Activated naive CD8-positive, alpha-beta T cell treated with anti-CD3 and anti-CD28 coated beads, Interleukin-2, amount 10 ng/mL, durations not matched to agents 7 days and 5 days (primary cell): ENCODE measurements at places on chromosomes 11 and 22. TPM values are rescaled to one million over a fixed set of nuclear protein-coding genes. Genes with fewer than 3 reads are reported as not detected.

Gene MMP12
- not detected for total RNA-seq

- H3K27ac ChIP-seq, result no peak overlapping the region
- no peaks in the 10 kb centered on the region for H3K4me1 ChIP-seq
- peaks cover 37% of the 10 kb centered on the region for H3K27me3 ChIP-seq
These were observed 31.9 kb upstream of the IGLL5 start for GRCh38 chr22:22855617-22856308.

DNA sequence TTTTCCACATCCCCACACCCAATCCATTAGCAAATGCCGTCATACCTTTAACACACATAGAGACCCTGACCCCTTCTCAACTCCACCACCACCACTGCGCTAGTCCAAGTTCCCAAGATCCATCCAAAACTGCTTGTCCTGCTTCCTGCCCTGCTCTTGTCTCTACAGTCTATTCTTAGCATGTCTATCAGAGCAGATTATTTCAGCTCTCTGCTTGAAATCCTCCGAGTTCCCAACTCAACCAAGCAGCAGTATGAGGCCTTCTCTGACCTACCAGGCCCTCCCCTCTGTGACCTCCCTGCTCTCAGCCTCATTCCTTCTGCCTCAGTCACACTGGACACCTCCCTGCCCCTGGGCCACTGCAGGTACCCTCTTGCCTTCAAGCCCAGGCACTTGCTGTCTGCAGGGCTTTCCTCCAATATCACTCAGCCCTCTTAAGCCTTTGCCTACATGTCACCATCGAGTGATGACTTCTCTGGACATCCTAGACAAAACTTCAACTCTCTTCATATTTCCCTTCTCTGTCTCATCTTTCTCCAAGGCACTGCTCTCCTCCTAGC, 134.6 kb downstream of the SPATA19 start:
- H3K4me1 ChIP-seq, result no peaks in the 10 kb centered on the region
- peaks cover 6% of the 10 kb centered on the region for H3K27me3 ChIP-seq
- H3K4me3 ChIP-seq, result no peak overlapping the region
- H3K27ac ChIP-seq, result no peak overlapping the region
- no peaks in the 10 kb centered on the region for H3K36me3 ChIP-seq

DNA sequence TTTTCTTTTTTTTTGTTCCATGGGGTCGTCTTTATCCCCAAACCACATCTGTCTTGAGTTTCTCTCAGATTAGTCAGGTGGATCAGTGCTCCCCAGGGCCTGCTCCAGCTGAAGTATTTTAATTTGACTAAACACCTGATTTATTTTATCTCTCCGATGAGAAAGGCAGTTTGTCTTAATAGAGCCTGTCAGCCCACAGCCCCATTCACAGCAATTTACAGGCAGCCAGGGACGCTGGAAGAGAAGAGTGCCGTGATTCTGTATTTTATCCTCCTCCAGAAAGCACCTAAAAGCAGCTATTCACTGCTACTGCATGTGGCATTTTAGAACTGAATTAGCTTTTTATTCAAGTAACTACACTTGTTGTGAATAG, 164.5 kb downstream of the SOX6 start:
- no peaks in the 10 kb centered on the region for H3K27me3 ChIP-seq
- H3K27ac ChIP-seq, result no peak overlapping the region
- H3K4me1 ChIP-seq, result no peaks in the 10 kb centered on the region
- no peak overlapping the region for H3K4me3 ChIP-seq
- H3K36me3 ChIP-seq, result no peaks in the 10 kb centered on the region

- no peaks in the 10 kb centered on the region for H3K36me3 ChIP-seq
- H3K4me3 ChIP-seq, result no peak overlapping the region
- no peak for DNase-seq
- no peak overlapping the region for H3K27ac ChIP-seq
- H3K27me3 ChIP-seq, result peaks cover 31% of the 10 kb centered on the region
- H3K4me1 ChIP-seq, result peaks cover 8% of the 10 kb centered on the region
These were observed 1.5 kb downstream of the SLC7A4 start for GRCh38 chr22:21030621-21031544.

GRCh38 chr11:44816761-44817160, 90.0 kb downstream of the TSPAN18 start:
- H3K4me1 ChIP-seq, result peaks cover 3% of the 10 kb centered on the region
- H3K27me3 ChIP-seq, result peaks cover 3% of the 10 kb centered on the region
- H3K4me3 ChIP-seq, result no peak overlapping the region
- no peak for DNase-seq
